ENCODE measurements at places on chromosomes 6 and 20. TPM values are rescaled to one million over a fixed set of nuclear protein-coding genes. Genes with fewer than 3 reads are reported as not detected.

Gene ELOVL4
- total RNA-seq = 2.8 TPM

DNA sequence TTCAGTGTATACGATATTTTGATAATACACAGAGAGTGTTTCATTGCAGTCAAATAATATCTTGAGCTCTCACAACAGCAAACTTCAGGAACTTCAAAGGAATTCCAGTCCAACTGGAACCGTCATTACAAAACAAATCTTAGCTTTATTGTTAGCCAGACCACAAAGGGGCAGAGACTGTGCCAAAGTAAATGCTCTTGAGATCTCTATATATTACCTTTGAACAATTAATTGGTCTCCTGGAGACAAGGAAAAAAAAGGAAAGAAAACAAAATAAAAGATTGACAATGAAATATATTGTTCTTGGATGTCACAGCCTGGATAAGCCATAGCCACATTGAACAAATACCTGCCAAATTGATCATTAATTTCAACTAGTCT is 70.0 kb downstream of the FOXC1 start:
- DNase-seq = no peak

GRCh38 chr6:125994670-125995488 is 8.5 kb downstream of the TRMT11 start:
- no peak for DNase-seq

- DNase-seq = no peak
Observed at GRCh38 chr6:35165630-35166071, 24.5 kb upstream of the TCP11 start.

DNA sequence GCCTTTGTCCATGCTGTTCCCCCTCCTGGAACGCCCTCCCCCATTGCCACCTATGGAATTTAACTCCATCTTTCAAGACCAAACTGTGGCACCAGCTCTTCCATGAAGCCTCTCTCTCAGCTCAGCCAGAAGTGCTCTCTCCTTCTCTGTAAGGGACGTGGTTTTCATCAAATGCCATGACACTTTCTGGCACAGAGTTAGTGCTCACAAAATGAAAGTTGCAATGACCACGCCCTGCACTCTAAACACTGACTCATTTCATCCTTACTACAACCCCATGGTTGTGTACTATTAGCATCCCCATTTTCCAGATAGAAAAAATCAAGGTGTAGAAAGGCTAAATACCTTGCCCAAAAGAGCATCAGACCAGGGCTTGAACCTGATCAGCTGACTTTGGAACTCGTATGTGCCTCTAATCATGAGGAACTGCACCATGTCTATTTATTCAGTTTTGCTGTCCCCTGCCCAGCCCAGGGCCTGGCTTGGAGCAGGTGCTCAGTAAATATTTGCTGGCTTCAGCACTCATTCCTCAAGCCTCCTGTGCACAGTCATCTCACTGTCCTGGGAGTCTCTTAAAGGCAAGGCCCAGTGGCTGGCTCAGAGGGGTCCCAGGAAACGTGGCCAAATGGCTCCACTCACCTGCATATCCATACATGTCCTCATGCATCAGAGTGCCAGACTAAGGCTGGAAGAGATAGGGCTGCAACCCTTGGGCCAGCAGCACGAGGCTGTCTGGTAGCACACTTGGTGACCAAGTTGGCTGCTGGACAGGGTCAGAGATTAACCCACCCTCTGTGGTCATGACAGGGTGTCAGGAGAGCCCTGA is 77.9 kb downstream of the MRPL14 start:
- no peak for DNase-seq

Gene SRMS
- 0.48 TPM for total RNA-seq

Gene BPIFA1
- not detected for total RNA-seq

- no peak for DNase-seq
Observed at GRCh38 chr20:23702021-23702420, 13.2 kb upstream of the CST4 start.

- DNase-seq = no peak
Observed at GRCh38 chr6:97097068-97098047, 172.8 kb downstream of the KLHL32 start.

DNA sequence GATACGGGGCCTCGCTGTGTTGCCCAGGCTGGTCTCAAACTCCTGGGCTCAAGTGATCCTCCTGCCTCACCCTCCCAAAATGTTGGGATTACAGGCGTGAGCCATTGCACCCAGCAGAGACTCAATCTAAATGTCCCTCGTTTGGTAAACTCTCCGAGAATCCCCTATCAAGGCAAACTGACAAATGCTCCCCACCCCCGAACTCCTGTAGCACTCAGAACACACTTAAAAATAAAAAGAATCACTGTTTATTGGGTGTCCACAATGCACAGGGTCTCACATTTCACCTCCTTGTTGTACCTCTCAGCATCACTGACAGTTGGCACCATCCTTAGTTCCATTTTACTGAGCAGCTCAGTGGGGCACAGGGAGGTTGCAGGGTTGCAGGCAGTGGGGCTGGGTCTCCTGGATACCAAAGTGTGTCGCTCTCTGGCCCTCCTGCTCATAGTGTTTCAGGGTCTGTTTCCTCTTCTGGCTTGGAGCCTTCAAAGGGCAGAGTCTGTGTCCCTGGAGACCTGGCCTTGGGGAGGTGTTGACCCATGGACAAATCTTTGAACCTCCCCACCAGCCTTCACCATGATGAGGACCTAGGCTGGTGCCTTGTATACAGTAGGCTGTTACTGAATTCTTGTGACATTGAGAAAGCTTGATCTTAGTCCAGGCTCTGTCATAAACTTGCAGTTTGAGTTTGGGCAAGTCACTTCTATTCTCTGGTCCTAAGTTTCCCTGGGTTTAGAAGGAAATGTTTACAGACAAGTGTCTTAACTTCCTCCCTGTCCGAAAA is 8.5 kb upstream of the SRC start:
- no peak for DNase-seq

- DNase-seq = no peak
Observed at GRCh38 chr6:148629181-148629580, 117.6 kb upstream of the UST start.

DNA sequence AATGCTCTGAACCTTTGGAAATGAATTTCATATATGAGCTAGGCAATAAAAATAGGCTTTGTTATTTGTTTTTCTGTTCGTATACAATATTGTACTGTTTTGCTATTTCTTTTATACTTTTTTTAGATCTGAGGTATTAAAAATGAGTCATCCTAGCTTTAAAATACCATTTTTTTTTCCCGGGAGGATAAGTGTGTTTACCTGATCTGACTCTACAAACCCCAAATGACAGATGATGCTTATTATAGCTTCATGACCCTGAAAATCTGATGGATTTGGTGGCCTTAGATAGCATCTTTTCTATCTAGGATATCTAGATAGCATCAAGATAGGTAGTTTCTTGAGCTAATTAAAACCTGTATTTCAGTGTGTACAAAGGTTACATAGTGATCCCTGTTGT is 206.4 kb downstream of the DTNBP1 start:
- DNase-seq = no peak

- no peak for DNase-seq
Observed at GRCh38 chr6:117326396-117326795, 61.0 kb downstream of the VGLL2 start.

DNA sequence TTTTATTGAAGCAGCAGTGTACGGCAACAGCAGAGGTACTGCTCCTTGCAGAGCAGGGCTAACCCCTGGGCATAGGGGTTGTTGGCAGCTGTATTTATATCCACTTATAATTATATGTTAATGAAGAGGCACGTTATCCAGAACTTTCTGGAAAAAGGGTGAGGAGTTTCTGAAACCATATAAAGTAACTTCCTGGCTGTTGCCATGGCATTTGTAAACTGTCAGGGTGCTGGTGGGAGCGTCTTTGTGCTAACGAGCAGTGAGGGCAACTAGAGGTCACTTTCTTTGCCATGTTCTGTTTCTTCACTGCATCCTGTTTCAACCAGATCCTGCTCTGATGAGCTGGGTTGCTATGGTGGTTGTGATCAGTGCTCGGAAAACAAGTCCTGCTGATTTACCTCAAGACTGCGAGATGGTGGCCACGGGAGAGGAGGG is 11.1 kb upstream of the ARFGEF2 start:
- no peak for DNase-seq

GRCh38 chr20:21234324-21234723 is 68.8 kb upstream of the XRN2 start:
- no peak for DNase-seq

Gene ZBTB46
- total RNA-seq = 7.2 TPM

DNA sequence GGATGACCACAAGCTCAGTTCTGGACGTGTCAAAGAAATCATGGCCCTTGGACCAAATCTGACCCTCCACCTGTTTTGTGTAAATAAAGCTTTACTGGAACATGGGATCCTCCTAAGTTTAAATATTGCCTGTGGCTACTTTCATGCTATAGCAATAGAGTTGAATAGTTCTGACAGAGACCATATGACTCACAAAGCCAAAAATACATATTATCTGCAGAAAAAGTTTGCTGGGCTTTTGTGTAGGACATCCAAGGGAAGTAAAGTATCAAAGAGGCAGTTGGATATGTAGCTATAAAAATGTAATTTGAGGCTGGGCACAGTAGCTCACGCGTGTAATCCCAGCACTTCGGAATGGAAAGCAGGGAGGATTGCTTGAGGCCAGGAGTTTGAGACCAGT is 78.9 kb downstream of the TOX2 start:
- no peak for DNase-seq

Gene COL11A2
- 0.38 TPM for total RNA-seq

DNA sequence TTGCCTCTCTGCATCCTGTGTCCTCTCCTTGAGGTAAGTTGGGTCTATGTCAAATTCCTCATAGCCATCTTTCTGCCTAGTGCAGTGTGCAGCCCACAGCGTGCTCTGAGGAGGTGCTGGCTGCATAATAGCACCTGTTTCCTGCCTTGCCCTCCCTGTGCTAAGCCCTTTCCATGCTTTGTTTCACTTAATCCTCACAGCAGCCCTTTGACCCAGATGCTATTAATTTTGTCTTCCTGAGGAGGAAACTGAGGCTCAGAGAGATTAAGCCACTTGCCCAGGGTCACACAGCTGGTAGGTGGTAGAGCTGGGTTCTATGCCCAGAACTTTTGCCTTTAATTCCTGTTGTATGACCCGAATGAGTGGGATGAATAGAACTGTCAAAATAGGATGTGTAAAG is 13.5 kb downstream of the FAM83D start:
- DNase-seq = no peak

Gene KCNK17
- not detected for total RNA-seq

GRCh38 chr6:53591873-53592272 is 47.0 kb upstream of the GCLC start:
- DNase-seq = no peak

Gene TMEM151B
- total RNA-seq = 0.21 TPM

- no peak for DNase-seq
Observed at GRCh38 chr6:22357724-22358189, 60.9 kb upstream of the PRL start.

Gene CDSN
- not detected for total RNA-seq

DNA sequence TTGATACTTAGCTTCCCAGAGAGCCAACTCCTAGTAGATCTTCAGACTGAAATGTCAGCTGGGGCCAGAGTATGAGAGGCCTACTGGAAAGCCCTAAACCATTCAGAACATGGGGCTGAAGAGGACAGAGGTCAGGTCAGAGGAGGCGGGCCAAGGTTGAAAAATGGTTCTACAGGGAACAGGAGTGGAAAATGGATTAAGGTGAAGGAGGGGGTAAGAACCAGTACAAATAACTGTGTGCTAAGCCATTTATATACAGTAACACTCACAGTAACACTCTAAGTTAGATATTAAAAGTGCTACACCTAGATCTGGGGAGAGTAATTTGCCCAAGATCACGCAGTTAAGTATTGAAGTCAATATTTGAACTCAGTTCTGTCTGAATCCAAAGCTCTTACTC is 313.2 kb upstream of the MAP3K7 start:
- no peak for DNase-seq

DNA sequence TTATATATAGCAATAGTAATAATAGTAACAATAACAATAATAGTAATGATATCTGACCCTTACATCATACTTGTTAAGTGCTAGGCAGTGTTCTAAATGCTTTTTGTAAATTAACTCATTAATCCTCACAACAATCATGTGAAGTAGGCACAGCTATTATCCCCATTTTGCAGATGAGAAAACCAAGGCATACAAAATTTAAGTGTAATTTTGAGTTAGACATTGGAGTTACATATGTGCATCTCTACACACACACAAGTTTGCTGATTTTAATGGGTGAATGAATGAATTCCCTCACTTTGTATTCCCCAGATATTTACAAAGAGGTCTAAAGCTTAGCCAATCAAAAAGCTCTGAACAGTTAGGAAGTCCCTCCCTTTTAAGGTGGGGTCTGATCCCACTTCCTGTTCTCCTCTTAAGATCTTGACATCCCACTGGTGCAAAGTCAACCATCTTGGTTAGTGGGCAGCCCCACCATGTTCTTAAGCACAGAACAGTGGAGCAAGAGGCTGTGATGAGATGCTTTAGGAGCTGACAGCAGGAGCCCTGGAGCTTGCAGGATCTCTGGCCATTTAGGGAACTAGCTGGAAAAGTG is 85.3 kb upstream of the FOXP4 start:
- DNase-seq = no peak

All from kidney epithelial cell (primary cell).